Activated CD4-positive, alpha-beta T cell treated with anti-CD3 and anti-CD28 coated beads for 24 hours (primary cell): ENCODE measurements at places on chromosomes 3 and 15.

GRCh38 chr15:43771816-43772215 lies 5.0 kb downstream of the ELL3 start:
- DNase-seq: no peak

DNA sequence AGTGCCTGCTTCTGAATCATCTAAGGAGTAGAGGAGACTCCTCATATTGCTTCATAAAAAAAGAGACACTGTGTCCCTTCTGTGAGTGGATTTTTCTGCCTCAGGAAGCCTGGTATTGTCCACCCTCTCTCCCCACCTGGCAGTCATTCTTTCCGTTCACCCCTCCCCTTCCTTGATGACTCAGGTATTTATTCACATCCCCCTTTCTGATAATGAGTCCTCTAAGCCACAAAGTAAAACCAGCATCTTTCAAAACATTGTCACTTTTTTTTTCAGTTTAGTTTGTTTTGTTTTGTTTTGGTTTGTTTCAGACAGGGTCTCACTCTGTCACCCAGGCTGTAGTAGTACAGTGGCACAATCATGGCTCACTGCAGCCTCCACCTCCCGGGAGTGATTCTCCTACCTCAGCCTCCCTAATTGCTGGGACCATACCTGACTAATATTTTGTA lies 65.2 kb upstream of the UBE2E1 start:
- no peak for DNase-seq

DNA sequence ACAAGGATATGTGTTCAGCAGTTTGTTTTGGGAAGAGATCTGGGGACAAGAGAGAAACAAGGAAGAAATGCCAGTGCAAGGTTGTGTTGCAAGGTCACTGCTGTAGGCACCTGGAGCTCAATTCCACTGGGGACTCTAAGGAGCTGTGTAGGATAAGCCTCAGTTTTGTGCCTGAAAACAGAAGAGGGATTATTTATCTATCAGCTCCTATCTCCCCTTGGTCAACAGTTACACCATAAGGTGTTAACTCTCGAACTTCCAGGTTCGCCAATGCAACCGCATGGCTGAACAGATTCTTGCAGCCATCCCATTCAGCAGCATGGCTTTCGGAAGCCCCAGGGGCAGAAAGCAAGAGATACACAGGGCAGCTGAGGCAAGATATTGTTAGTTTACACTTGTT lies 41.6 kb upstream of the CNOT10 start:
- no peak for DNase-seq

GRCh38 chr3:47605652-47606051 lies 27.0 kb upstream of the CSPG5 start:
- no peak for DNase-seq

DNA sequence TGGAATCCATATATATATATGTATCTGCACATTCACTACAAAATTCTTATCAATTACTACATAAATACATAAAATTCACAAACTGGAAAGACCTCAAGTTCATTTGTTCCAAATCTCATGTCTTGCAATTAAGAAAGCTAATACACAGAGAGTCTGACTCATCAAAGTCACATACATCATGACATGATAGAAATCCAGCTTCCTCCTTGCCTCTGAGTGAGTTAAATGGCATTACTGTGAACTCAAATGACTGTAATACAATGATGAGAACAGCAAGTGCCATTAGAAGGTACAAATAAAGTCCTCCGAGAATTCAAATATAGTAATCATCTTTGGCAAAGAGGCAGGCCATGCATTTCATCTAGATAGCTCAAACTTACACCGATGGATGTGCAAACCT lies 55.1 kb upstream of the AGTR1 start:
- DNase-seq: no peak

DNA sequence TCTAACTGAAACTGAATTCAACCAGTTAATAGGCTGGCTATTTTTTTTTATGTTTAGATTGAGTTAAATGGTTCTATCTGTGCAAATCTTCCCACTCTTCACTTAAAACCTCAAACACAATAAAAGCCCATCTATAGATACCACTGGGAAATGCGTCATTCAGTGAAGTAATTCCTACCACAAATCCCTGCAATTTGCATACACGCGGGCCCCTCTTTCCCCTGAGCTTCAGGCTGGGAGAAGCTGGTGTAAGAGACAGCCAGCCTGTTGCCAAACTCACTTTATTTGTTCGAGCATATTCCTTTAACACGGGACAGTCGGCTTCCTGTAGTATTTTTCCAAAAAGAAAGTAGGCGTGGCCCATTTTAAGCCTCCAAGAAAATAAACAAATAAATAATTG lies 26.0 kb upstream of the MCTP2 start:
- peak; percentile 1 for DNase-seq

GRCh38 chr15:76584868-76585575 lies 248.4 kb downstream of the ISL2 start:
- DNase-seq: no peak

DNA sequence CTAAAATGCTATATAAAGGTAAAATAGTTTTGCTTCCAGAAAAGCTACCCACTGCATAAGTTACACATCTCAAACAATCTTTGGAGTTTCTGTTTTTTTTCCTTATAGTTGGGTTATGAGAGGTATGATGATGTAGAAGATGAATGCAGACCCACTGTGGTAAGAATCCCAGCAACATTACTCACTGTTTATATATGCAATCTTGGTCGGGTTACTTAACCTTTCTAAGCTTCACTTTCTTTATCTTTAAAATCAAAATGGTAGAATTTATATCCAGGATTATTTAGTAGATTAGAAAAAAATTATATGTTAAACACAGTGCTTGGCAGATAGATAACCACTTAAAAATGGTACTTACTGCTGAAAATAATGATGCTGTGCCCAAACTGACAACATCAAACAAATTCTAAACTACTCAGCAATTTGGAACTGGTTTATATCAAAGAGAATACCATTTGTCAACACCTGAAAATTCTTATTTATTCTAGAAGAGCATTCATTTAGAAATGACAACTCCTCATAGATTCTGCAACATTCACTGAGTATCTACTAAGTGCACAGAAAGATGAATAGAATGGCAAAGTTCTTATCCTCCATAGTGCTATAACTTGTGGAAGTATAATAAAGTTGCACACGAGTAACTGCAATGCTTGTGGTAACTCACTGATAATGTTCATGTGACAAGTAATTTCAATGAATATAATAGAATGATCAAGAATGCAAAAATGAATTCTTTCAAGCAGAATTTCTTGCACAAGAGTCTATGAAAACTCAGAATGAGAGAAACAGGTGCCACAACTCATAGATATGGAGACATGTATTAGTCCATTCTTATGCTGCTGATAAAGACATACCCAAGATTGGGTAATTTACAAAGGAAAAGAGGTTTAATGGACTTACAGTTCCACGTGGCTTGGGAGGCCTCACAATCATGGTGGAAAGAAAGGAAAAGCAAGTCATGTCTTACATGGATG lies 129.0 kb upstream of the SLC7A14 start:
- DNase-seq: no peak

- no peak for DNase-seq
Measured at GRCh38 chr3:133303430-133303829, 96.4 kb upstream of the BFSP2 start.

DNA sequence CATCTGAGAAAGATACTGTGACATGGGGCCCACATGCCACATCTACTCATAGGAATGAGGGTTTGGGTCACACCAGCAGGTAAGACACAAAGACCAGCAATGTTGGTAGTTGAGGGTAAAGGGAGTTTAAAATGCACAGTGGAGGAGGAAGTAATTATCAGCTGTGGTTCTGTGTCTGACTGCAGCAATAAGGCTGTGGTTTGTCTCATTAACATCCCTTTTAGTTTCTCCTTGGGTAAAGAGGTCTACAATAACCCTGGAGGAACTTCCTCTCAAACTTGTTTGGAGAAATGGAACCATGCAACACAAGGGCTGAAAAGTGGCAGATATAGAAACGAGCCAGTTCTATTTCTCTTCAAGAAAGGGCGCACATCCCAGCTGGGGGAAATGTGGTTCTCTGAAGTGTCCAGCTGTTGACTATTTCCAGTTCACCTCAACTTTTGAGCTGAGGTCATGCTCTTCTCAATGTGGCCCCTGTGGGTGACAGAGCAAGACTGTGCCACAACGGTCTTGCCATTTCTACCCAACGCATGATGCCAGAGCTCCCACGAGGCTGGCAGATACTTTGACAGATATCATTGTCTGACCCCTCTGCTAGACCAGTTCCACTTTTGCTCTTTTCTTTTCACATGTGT lies 234.3 kb downstream of the SQOR start:
- no peak for DNase-seq

DNA sequence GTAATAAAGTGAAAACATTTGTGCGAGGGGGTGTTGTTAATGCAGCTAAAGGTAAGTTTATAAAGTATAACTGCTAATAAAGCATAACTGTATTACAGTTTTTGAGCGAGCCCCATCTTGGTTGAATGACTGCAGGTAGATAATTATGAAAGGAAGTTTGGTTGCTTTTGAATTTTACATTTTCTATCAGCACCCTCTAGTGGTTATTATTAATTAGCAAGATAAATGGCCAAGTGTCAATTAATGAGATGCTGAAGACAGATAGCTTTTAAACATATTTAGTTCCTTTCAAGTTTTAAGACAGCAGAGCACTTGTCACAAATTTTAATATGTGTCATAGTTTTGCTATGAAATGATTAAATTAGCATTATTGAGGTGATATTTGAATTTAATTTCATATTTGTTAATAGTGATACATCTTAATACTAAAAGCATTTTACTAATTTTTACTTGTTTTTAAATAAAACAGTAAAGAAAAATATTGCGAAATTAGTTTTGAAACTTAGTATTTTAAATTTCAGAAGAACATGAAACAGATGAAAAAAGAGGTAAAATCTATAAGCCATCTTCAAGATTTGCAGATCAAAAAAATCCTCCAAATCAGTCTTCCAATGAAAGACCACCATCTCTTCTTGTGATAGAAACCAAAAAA lies 15.1 kb downstream of the U2SURP start:
- DNase-seq: no peak

DNA sequence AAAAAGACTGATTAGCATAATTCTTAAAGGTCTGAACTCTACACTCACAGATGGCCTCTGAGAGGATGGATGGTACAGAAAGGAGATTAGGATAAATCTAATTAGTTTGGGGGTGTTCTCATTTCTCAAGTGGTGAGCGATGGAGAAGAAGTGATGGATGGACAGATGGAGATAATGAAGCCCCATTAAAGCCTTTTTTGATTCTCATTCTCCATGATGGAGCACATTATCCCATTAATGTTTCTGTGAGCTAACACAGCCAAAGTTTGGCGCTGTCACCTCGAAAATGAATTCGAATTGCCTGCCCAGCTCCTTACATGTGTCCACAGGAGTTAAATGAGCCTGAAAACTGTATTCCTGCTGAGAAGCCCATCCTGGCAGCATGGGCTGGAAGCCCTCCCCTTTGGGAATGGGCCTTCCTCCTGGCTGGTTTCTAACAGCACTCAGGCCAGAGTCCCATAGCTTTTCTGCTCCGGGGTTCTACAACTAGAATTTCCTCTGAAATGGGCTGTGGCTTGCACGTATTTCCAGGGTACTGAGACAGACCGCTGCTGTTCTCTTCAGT lies 726.0 kb upstream of the CFAP20DC start:
- no peak for DNase-seq

DNA sequence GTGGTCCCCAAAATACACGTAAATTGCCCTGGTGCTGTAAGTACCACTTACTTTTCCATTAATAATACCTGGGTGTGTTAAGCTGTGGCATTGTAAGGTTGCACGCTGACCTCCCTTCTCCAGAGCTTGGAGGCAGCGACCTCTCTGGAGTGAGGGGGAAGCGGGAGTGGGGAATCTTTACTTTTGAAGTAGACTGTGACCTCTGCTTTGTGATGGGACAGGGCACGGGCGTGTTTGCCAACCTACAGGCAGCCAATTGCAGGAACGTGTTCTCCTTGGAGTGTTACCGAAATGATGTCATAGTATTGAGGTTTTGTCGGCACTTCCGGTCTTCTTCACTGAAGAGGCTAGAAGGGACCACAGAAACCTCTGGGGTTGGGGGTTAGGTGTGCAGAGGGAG lies 227.3 kb upstream of the C2CD4B start:
- no peak for DNase-seq

DNA sequence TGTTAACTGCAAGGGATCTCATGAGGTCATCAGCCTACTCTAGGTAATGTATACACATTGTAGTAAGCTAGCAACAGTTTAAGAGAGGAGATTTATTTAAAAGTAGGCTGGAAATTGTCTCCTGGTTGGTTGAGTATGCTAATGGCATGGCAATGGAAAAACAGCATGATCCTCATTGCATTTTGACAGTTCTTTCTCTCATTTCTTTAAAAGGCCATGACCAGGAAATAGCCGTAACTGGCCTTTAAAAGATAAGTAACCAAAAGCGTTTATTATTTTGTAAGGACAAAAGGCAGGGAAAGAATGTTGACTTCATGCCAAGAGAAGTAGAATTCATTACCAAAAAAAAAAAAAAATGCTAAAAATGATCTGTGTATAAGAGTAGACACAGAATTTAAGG lies 310.3 kb downstream of the FGF12 start:
- no peak for DNase-seq

GRCh38 chr3:30112902-30113484 lies 493.4 kb upstream of the TGFBR2 start:
- no peak for DNase-seq

DNA sequence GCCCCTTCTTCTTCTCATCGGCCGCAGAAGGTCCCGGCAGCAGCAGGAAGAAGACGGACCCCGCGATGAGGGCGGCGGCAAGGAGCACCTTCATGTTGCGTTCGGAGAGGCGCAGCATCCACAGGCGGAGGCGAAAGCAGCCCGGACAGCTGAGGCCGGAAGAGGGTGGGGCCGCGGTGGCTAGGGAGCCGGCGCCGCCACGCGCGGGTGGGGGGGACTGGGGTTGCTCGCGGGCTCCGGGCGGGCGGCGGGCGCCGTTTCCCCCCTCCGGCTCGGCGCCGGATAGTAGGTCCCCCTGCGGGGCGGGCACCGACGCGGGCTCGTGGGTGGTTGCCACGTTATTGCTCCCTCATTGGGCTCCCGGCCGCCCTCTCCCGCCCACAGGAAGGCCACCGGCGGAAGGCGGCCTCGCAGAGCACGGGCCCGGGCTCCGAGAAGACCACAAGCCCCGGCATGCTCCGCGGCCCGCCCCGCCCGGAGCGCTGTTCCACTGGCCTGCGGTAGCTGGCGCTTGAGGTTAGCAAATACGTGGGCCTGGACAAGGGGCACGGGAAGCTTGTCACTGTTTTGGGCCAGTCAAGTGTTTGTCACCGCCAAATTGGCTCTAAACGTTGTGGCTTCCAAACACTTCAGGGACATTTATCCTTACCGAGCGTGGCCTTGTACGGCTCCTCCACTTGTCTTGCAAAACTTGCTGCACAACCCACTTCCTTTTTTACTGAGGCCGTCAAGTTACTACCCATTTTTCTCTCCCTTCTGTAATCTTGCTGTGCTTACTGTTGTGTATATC lies at the start of gene PPIB:
PPIB (minus strand) TSS at position 154 of the 790 bp plus-strand sequence; CDS start at position 118, 36 bp downstream.
- DNase-seq: peak; percentile 95

DNA sequence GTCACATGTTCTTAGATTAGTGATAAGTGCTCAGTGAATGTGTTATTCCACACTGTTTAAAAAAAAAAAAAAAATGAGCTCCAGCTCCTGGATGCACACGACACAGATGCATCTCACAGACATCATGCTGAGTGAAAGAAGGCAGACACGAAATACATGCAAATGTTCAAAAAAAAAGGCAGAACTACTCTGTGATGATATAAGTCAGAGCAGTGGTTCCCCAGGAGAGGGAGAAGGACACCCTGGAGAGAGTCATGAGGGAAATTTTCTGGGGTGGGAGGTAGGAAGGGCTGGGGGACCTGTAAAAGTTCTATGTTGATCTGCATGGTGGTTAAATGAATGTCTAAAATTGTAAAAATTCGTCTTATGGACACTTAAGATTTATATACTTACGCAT lies 4.3 kb downstream of the CSRNP1 start:
- no peak for DNase-seq
